ENCODE measurements at places on chromosomes 2 and 18. TPM values are rescaled to one million over a fixed set of nuclear protein-coding genes. Genes with fewer than 3 reads are reported as not detected.

DNA sequence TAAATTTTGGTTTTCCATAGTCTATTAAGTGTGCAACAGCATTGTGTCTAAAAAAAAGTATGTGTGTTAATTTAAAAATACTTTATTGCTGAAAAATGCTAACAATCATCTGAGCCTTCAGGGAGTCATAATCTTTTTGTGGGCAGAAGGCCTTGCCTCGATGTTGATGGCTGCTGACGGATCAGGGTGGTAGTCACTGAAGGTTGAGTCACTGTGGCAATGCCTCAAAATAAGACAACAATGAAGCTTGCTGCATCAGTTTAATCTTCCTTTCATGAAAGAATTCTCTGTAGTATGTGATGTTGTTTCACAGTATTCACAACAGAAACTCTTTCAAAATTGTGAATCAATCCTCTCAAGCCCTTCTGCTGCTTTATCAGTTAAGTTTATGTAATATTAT is 31.3 kb downstream of the HDHD2 start:
- H3K27ac ChIP-seq = no peak overlapping the region
- H3K36me3 ChIP-seq = no peaks in the 10 kb centered on the region
- no peak for DNase-seq
- H3K27me3 ChIP-seq = no peaks in the 10 kb centered on the region
- no peak overlapping the region for H3K4me3 ChIP-seq

- peak; percentile 56 for DNase-seq
- no peaks in the 10 kb centered on the region for H3K27me3 ChIP-seq
- no peaks in the 10 kb centered on the region for H3K36me3 ChIP-seq
- H3K27ac ChIP-seq = peak overlapping the region; percentile 48
- no peak overlapping the region for H3K4me3 ChIP-seq
Measured at GRCh38 chr18:57533006-57533867, 53.3 kb downstream of the FECH start.

Gene CPLX4
- not detected for total RNA-seq

Gene CDH2
- 36.9 TPM for total RNA-seq

Gene EDAR
- not detected for total RNA-seq

Gene UGT1A3
- not detected for total RNA-seq
